ENCODE measurements at places on chromosomes 4 and X.

DNA sequence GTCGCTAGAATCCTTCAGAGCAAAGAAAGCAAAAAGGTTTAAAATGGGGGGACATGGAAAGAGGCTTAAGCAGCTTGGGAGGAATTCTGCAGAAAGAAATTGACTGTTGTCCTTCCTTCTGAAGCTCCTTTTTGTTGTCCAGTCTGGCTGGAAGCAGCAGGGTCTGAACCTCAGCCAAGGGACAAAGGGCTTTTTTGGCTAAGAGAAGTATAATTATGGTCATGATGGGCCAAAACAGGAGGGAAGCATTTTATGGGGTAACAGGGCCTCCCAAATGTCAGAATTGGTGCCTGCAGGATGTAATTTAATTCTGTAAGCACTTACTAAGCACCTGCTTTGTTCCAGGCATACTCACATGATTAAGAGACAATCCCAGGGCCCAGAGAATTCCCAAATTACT lies 74.2 kb upstream of the CPEB2 start:
- DNase-seq = no peak

GRCh38 chr4:89551191-89551590 lies 243.6 kb upstream of the GPRIN3 start:
- DNase-seq = no peak

- peak; percentile 78 for DNase-seq
Observed at GRCh38 chr4:48963042-48963679, 22.9 kb upstream of the CWH43 start.

GRCh38 chr4:75820676-75821075 lies 81.6 kb downstream of the PPEF2 start:
- DNase-seq = no peak

DNA sequence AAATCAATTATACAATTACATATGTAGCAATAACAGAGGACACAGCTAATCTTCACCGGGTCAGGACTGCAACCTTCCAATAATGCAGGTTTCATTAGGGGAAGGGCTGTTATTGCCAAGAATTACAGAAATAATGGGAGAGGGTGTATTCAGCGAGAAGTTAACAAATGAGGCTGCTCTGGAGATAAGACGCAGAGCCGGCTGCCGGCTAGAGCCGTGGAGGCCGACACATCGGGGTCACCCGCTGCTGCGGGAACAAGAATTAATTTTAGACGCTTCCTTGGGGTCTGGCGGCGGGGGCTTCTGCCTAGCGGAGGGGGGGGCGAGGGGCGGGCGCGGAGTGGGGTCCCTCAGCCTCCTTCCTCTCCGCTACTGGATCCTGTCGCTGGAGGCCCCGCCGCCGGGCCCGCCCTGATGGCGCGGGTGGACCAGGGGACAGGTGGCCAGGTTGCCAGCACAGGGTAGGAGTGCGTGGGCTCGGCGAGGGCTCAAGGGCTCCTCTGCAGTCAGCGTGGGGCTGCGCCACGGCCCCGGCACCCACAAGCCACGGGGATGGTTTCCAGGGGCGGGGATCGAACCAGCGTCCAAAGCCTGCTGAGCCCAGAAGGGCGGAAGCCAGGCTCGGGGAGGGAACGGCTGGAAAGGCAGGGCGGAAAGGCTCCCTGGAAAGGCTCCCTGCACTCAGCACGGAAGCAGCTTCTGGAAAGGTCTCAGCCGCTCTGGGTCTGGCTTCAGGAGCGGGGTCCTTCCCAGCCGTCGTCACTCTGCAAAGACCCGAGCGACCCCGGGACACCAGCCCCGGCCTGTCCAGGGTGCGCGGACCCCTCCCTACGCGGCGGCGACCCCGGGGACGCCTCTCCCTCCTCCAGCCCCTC lies 113.8 kb upstream of the NKX1-1 start:
- DNase-seq = no peak

- DNase-seq = peak; percentile 23
Observed at GRCh38 chr4:148270630-148271029, 171.6 kb downstream of the NR3C2 start.

- DNase-seq = no peak
Observed at GRCh38 chrX:1902901-1903235, 288.0 kb downstream of the ASMT start.

GRCh38 chrX:122770581-122770980 lies 413.5 kb upstream of the GRIA3 start:
- no peak for DNase-seq

GRCh38 chrX:12871257-12871656 lies 4.4 kb downstream of the TLR7 start:
- DNase-seq = no peak

- DNase-seq = no peak
Observed at GRCh38 chrX:136097871-136098805, 49.2 kb upstream of the FHL1 start.

DNA sequence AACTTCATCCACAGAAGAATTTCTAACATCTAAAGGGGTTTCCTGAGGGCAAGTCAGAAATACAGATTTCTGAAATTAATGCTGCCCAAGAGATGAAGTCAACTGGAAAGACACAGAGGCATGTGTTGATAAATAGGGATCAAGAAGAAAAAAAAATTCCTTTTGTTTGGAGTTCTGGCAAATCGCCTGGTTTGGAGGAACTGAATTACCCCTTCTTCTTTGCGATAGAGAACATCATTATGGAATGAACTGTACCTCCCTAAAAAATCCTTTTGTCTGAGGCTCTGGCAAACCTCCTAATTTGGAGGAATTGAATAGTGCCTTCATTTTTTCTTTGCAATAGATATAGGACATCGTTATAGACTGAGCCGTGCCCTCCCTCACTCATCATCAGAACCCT lies 200.9 kb downstream of the DHRSX start:
- DNase-seq = no peak

GRCh38 chr4:77308843-77309242 lies 151.8 kb downstream of the CCNG2 start:
- DNase-seq = no peak

DNA sequence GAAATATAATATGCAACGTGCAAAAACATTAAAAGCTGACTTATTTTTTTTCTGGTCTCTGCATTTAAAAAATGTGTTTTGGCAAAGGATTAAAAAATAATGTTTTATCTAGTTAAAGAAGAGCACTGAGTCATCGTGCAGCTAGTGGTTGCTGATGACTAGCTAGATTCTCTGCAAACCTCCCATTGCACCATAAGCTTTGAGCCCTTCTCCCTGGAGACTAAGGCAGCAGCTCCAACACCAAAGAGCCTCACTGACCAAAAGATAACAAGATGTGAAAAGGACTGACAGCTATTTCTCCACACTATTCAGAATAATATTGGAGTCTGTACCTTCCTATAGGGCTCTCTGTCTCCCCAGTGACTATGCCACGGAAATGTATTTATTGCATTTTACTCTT lies 424.3 kb downstream of the SLITRK2 start:
- DNase-seq = no peak

DNA sequence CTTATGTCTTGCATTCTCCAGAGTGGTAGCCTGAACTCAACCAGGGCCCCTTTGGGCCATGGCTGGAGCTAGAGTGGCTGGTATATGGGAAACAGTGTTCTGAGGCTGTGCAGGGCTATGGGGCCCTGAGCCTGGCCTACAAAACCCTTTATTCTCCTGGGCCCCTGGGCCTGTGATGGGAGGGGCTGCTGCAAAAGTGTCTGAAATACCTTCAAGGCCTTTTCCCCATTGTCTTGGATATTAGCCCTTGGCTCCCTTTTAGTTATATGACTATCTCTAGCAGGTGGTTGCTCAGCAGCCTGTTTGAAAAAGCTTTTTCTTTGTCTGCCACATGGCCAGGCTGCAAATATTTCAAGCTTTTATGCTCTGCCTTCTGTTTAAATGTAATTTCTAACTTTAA lies 22.5 kb downstream of the APOOL start:
- DNase-seq = no peak

DNA sequence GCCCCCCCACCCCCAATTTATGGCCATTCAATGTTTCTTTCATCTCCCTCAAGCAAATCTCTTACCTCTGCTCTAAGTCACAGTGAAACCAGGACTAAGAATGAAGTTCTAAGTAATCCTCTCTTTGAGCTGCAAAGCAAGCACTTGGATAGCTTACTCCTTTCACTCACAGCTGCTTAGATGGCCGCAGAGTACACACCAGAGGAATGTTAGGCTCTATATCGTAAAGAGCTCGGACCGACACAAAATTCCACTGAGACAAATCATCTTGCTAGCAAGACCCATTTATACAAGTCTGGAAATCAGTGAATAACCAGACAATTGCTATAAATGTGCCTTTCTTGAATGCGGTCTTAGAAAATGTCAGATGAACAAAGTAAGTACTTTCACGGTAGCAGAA lies 135.0 kb downstream of the IDS start:
- no peak for DNase-seq

DNA sequence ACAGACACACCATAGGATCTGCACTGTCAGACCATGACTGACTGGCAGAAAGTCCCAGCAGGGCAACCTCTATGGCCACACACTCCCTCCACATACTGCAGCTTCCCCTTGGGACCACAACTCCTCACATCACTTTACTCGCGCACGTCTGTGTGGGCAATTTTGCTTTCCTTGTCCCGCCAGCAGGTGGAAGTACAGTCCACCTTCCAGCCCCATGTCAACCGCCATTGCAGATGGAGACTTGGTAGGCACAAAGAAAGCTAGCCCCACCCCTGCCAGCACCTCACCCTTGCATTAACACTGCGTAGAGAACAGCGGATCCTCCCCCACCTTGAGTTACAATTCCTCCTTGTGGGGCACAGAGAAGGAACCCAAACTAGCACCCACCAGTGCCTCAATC lies 74.4 kb upstream of the NAP1L2 start:
- DNase-seq = no peak

GRCh38 chrX:53281321-53281822 lies at the start of gene IQSEC2:
IQSEC2 (minus strand) TSS chrX:53281584.
- DNase-seq = no peak

DNA sequence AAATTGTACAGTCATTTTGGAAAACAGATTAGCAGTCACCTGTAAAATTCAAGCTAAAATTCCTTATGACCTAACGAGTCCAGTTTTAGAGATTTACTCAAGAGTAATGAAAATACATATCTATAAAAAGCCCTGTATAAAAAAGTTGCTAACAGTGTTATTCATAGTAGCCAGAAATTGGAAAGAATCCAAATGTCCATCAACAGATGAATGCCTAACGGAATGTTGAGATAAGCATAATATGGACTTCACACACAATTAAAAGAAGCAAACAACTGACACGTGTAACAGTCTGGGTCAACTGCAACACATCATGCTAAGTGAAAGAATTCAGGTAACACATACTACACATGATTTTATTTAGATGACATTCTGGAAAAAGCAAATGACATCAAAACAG lies 584.8 kb upstream of the AGA start:
- no peak for DNase-seq

DNA sequence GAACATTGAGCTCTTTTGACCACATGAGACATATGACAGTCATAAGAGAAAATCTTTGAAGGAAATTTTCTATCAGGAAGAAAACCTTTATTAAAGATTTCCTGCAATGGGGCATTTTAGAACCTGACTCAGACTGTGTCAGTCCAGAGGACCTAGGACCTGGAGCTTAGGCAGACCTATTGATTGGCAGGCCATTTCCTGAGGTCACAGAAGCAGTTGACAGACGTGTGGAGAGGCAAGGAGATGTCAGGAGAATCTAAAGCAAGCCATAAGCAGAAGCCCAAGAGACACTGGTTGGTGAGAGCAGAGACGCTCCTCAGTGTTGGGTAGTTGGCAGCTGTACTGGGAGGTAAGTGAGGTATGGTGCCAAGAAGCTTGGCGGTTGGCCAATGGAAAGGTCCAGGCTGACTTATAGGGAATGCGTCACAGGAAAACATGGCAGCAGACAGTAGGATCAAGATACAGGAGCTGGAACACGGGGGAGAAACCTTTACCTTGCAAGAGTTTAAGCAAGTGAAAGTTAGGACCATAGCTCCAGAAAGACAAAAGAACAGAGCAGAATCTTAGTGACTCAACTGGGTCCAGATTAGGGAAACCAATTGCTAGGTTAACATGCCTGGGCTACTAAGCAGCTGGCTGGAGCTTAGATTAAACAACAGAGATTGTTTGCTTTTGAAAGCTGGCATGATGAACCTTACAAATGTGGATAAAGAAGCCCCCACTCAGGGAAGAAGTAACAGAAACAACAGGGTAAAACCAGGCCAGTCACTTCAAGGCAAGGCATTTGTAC lies 18.6 kb downstream of the PALLD start:
- no peak for DNase-seq

GRCh38 chr4:168646001-168646768 lies 149.3 kb downstream of the PALLD start:
- no peak for DNase-seq

DNA sequence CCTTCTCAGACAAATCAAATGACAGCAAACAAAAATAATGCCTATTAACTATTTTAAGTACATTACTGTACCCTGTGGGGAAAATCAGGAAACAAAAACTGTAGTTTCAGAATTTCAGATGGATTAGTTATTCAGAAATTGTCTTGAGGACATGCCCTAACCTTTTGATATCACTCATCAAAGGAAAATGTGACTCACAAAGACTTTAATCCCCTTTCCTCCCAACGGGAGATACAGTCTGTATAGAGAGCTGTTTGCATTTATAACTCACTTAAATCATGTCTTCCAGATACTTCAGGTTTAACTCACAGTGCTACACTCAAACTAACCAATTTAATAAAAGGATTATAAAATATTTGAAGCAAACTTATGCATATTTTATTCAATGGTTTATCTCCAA lies 304.0 kb downstream of the MAPK10 start:
- peak; percentile 67 for DNase-seq

DNA sequence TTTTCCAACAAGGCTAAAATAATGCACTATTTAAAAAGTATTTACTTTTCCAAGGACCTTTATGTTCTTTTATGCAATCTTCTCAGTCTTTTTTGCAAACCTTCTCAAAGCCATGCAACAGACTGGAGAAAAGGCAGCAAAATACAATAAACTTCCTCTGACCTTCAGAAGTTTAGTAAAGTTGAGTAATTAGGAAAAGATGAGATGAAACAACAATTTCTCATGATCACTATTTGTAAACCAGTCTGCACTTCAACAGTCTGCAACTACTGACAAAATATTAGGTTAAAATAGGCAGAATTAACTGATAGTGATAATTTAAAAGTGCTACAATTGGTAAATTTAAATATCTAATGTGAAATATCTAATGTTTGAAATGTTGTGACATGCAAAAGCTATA lies 884.9 kb upstream of the PCDH10 start:
- no peak for DNase-seq

GRCh38 chr4:141132709-141133145 lies 542 bp downstream of the RNF150 start:
- DNase-seq = no peak

Data from foreskin keratinocyte (primary cell).